ENCODE measurements at places on chromosomes 5 and 9. TPM values are rescaled to one million over a fixed set of nuclear protein-coding genes. Genes with fewer than 3 reads are reported as not detected.

The IRX1 gene
- not detected for total RNA-seq

The AJM1 gene
- total RNA-seq, result 3.9 TPM

DNA sequence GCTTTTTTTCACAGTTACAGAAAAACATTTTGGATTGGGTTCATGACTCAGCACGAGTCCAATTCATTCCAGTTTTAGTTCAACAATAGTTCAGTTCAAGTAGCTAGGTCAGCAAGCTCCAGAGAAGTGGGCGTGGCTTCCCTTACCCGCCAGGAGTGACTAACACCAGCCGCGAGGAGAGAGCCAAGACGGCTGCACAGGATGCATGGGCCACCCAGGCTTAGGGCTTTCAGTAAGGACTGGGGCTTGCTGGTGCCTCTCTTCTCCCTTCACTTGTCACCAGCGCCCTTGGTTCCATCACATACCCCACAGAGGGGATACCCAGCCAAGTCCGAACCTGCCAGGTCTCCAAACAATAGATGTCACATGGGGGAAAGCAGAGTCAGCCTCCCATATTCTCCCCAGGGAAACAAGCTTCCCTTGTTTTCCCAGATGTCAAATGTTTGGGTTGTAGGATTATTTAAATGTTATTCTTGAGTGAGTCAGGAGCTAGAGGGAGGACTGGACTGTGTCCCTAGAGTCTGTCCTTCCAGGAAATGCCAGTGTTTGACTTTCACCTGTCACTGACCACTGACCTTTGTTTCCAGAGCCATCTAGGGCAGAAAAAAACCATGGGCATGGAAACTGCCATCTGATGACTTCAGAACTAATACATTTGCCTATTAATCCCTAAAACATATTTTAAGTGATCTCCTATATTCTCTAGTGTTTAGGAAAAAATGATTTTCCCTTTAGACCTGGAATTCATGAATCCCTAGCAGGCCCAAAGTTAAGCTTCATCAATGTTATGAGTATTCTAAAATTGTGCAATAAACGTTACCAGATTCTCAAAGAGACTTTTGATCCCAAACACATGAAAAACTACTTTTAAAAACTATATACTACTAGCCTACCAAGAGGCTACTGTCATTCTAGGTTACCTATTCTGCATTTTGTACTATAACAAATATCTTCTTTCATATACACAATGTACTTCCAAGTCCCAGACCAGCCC lies 51.9 kb downstream of the NIPAL4 start:
- peaks cover 40% of the 10 kb centered on the region for H3K4me1 ChIP-seq
- H3K36me3 ChIP-seq, result peaks cover 78% of the 10 kb centered on the region

DNA sequence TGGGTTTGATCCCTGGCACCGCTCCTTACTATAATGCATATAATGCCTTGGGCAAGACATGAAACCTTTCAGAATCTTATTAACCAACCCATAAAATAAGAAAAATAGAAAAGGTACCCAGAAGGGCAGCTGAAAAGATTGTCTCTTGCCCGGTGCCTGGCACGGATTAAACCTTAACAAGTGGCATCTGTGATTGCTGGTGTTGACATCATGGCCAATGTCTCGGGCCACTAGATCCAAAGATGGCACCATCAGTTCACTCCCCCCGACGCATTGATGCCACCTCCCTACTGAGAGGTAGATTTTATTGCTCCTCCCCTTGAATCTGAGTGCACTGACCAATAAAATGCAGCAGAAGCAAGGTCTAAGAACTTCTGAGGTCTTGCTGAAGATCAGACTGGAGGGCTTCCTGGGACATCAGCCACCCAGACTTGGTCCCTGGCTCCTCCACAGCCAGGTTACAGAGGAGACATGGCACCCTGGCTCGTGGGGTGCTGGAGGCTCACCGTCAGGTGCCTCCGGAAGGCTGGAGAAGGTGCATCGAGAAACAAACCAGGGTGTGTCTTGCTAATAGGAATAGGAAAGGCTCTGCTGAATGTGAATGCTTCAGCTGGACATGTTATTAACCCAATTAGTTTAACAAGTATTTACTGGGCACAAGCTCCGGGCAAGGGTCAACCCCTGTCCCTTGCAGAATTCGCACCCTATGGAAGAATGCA lies 80.0 kb upstream of the COL5A1 start:
- no peak for DNase-seq
- no peaks in the 10 kb centered on the region for H3K36me3 ChIP-seq
- H3K4me1 ChIP-seq, result peaks cover 5% of the 10 kb centered on the region
- no peak overlapping the region for H3K4me3 ChIP-seq
- H3K27ac ChIP-seq, result no peak overlapping the region
- H3K27me3 ChIP-seq, result peaks cover 2% of the 10 kb centered on the region
